Activated T-helper 2 cell treated with anti-CD3 and anti-CD28 coated beads, Interferon-gamma antibody, Interleukin-2, Interleukin-4, amounts not matched to agents 10 μg/mL and 5 μg/mL and 100 μg/mL, durations not matched to agents 14 hours and 24 hours and 36 hours (primary cell): ENCODE measurements at places on chromosomes 2 and 18. TPM values are rescaled to one million over a fixed set of nuclear protein-coding genes. Genes with fewer than 3 reads are reported as not detected.

DNA sequence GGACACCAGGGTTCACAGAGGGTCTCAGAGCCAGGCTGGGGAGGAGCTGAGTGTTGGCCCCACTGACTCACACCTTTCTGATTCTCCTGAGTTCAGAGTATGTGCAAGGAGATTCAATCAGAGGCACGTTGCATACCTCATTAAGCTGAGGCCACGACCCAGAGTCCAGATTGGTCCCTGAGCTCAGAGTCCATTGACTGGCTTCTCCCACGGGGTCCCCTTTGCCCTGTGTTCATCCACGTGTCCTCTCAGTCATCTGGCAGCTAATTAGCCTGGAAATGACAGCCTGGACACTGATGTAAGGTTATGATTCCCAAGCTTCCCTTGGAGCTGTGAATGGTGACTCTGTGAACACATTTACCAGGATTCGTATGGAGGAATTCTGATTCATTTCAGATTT lies 267.2 kb downstream of the SH3BP4 start:
- no peak for DNase-seq

Gene GCA
- total RNA-seq, result 11.2 and 11.7 TPM in 2 replicates

Gene TXNDC2
- 0.21 and 0.39 TPM in 2 replicates for total RNA-seq

DNA sequence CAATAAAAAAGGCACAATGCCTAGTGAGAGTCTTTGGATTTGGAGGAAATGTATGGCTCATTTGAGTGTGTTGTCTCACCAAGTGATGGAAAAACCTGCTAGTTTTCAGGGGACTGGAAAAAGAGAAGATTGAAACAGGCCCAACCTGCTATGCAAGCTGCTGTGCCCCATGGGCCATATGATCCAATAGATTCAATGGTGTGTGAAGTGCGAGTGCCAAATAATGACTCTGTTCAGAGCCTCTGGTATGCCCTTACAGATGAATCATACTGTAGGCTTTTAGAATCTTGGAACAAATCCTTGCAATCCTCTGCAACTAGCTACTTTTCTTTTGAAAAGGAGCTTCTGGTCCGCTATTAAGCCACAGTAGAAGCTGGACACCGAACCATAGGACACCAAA lies 529.8 kb upstream of the CNTNAP5 start:
- no peak for DNase-seq

- no peak for DNase-seq
Measured at GRCh38 chr2:72956936-72957335, 39.6 kb downstream of the EMX1 start.

- DNase-seq, result no peak
Measured at GRCh38 chr2:59727121-59727590, 826.3 kb downstream of the BCL11A start.

DNA sequence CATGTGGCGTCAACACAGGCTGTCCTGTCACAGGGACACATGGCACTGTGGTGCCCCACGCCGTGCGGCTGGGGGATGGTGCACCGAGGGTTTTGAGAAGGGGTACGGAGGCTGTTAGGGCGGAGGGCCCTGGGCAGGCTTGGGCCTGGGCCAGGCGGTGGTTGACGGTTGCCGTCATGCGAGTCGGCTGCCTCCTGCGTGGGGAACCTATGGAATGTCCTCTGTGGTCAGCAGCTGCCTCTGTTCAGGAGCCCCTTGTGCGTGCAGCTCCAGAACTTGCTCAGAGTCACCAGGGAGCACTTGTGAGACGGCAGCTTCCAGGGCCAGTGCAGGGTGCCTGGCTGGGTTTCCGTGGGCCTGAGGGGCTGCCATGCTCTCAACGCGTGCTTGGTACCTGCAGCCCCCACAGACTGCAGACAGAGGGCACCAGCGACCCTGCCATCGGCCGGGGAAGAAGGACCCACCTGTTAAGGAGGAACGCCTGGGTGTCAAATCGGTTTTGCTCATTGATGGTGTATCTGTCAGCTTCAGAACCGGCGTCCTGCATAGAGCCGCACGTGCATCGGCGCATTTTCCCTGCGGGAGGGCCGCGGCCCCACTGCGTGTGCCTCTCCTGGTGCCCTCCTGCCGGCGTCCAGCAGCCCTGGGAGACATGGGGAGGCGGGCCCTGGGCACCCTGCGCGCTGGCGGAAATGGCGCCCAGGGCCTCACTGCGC lies 10.0 kb upstream of the D2HGDH start:
- DNase-seq, result no peak

Gene MAPK4
- total RNA-seq, result not detected in 2 replicates

- DNase-seq, result no peak
Measured at GRCh38 chr2:8389431-8390108, 292.3 kb upstream of the ID2 start.

Gene DNER
- not detected in 2 replicates for total RNA-seq

DNA sequence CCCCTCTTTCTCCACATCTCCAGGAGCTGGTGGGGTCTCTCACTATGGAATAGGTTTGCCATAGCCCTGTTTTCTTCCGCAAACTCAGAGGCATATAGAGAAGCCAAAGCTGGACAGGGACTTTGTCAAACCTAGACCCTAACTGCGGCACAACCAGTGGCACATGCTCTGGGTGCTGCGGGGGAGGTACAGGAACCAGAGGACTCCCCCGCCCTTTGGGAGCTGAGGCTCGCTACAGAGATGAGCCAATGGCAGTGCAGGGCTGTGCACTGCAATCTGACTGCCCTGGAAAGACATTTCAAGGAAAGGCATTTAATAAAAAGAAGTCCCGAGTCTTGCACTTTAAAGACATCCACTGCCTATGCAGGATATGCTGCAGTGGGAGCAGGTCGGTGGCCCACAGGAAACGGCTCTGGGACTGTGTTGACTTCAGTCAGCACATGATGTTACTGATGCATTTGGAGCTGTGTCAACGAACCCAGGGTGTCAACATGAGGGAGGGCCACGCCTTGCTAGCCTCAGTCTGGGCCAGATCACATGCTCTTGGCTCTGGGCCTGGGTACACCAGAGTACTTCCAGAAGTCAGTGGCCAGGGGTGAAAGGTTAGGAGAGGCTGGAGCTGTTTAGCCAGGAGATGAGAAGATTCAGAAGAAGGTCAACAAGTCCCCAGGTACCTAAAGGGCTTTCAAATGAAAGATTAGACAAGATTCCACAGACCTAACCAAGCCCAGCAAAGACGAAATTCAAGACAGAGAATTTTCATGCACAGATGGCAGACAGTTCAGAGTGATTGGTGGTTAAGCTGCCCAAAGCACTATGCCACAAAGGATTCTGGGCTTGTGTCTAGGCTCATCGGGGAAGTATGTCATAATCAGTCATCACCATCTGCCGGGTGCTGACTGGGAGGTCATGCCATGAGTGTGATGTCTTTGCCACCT lies 8.2 kb downstream of the SLC35F6 start:
- DNase-seq, result peak; percentile 31

Gene REG1B
- not detected in 2 replicates for total RNA-seq

GRCh38 chr2:144256996-144257707 lies 262.8 kb downstream of the ZEB2 start:
- DNase-seq, result no peak

DNA sequence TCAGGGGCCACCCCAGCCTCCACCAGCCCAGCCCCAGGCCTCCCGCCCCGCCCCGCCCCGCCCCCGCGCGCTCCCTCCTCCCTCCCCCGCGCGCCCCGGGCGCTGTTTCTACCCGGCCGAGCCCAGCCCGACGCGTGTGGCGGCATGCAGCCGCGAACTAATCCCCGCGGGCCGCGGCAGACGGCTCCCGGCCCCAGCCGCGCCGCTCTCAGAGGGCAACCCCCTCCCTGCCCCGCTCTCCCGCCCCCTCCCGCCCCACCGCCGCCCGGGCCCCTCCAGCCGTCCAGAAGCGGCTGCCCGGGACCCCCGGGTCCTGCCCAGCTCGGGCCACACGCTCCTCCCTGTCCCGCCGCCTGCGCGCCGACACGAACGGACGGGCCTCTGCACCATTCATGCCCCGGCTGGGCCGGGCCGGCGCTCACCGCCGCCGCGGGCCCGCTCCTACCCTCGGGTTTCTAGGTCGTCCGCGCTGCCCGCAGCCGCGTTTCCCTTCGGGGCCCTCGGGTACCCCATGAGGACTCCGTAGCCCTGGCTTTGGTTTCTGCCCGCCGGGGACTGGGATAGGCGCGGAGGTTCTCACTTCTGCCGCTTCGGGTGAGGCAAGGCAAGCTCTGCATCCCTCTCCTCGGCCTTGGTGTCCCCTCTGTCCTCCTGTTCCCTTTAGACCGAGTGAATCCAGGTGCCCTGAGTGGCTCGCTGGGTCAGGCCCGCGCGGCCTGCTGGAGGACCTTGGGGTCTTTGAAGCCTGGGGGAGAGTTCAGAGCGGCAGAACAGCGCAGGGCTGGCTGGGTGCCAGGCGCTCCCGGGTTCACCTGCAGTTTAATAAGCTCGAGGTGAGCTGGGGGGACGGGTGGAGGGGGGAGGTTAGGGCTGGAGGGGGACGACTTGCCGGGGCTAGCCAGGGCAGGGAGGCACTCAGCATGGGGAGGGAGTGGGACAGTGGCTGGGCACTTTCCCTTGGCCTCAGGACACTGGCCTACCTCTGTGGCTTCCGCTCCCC lies 3.1 kb downstream of the WNT10A start:
- DNase-seq, result no peak

GRCh38 chr2:232537079-232537478 lies 2.4 kb upstream of the CHRNG start:
- DNase-seq, result no peak

Gene ABCG8
- 0.23 TPM in 2 replicates for total RNA-seq

- DNase-seq, result peak; percentile 35
Measured at GRCh38 chr18:12911025-12911928, 27.2 kb upstream of the PTPN2 start.

DNA sequence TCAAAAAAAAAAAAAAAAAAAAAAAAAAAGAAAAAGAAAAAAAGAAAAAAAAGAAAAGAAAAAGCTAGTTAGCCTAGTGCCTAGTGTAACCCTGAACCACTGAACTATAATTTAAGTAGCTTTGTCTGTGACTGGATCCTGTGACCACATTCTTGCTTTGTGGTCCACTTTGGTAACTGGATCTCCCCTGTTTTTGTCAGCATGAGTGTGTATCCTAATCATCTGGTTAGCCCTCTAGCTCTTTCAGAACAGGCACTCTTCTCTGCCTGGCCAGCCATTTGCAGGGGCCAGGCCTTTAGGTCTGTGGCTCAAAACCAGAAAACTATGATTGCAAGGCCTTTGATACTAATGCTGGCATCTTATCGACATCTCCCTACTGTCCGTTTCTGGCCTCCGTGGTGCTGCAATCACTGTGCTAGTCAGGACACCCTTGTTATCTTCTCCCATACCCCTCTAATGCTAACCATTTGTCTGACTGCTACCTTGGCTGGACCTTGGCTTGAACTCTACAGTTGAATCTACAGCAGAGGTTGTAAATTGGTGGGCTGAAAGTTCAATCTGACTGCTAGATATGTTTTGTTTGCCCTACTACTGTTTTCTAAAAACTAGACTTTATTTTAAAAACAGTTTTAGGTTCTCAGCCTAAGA lies 40.5 kb downstream of the RBKS start:
- DNase-seq, result no peak

Gene CDH2
- 0.07 TPM in 1 of 2 replicates, not detected in the other for total RNA-seq

- no peak for DNase-seq
Measured at GRCh38 chr2:145292166-145292565, 772.2 kb upstream of the ZEB2 start.

GRCh38 chr2:47344890-47345589 lies 57.9 kb upstream of the MSH2 start:
- DNase-seq, result no peak

- DNase-seq, result no peak
Measured at GRCh38 chr2:144706647-144707046, 186.7 kb upstream of the ZEB2 start.

- DNase-seq, result peak; percentile 46
Measured at GRCh38 chr2:197168705-197169104, 141.9 kb downstream of the ANKRD44 start.

DNA sequence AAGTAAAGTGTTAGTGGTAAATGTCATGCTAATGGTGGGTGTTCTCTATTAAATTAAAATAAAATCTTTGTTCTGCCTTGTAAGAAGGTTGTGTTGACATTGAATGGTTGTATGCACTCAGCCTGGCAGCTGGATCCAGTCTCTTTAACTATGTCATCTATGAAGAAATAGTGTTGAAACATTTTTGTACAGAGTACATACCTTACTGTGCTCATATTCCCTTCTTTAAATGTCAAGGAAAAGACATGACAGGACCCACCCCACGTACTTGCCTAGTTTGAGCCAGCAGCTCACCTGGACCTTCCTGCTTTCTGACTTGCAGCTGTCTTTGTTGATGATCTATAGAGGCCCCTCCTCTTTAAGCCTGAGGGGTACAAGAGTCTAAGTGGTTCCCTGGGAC lies 85.6 kb upstream of the ST3GAL5 start:
- DNase-seq, result no peak

DNA sequence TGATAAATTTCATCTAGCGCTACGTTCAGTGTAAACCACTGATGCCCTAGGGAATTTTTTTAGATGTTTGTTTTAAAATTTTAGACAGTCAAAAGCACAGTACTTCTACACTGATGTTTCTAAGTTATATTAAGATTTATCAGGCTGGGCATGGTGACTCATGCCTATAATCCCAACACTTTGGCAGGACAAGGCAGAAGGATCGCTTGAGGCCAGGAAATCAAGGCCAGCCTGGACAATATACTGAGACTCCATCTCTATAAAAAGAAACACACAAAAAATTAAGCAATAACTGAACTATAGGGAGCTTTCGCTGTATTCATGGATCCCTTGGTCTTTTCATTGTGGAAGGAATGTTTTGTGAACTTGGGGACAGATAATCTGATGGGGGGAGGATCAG lies 50.6 kb upstream of the MAPRE2 start:
- DNase-seq, result no peak

DNA sequence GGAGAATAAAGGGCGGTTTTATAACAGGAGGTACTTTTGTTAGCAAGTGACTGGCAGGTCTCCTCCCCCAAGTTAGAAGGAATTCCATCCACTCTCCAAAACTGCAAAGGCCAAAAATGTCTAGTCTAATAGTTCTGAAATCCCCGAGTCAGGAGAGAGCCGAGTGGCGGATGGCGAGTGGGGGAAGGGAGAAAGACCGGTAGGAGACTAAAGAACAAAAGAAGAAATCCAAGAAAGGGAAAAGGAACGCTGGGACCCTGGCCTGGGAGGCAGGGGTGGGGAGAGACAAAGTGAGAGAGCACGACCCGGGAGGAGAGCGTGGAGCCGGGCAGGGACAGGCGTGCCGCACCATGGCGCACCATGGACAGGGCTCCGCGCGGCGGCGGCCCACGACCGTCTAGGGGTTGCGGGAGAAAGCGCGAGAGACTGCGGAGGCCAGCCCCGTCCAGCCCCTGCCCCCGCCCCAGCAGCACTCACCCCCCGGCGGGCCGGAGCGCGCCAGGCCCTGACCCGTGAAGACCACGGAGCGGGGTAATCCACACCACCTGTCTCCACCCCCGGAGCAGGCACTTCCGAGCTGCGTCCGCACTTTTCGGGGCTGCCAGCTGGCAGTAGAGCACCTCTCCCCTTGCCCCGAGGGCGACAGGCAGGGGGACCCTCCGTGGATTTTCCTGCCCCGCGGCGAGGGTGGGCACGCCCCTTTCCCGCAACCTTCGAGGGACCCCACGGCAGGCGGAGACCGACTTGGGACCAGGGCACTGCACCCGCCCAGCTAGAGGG lies 1.6 kb downstream of the CDH2 start:
- DNase-seq, result no peak

GRCh38 chr2:68931799-68932198 lies 20.9 kb downstream of the GKN2 start:
- DNase-seq, result no peak

Gene GPC1
- 21.9 and 25.6 TPM in 2 replicates for total RNA-seq

GRCh38 chr2:64524604-64525316 lies 632 bp downstream of the AFTPH start:
- peak; percentile 35 for DNase-seq

- no peak for DNase-seq
Measured at GRCh38 chr2:217973008-217973787, 29.6 kb downstream of the TNS1 start.
